Adrenal gland (tissue), 19 donors: ENCODE measurements at places on chromosomes 4 and X. TPM values are rescaled to one million over a fixed set of nuclear protein-coding genes. Genes with fewer than 3 reads are reported as not detected.

GRCh38 chrX:70066646-70067045 lies 4.4 kb downstream of the OTUD6A start:
- no peak overlapping the region for H3K4me3 ChIP-seq
- H3K27ac ChIP-seq, result no peak overlapping the region
- DNase-seq, result no peak
- no peaks in the 10 kb centered on the region for H3K36me3 ChIP-seq
- no peaks in the 10 kb centered on the region for H3K4me1 ChIP-seq
- no peaks in the 10 kb centered on the region for H3K27me3 ChIP-seq

GRCh38 chr4:183940864-183941263 lies 35.8 kb downstream of the STOX2 start:
- no peak for DNase-seq
- H3K4me3 ChIP-seq, result no peak overlapping the region
- no peak overlapping the region for H3K27ac ChIP-seq
- H3K27me3 ChIP-seq, result no peaks in the 10 kb centered on the region

GRCh38 chrX:27599928-27600327 lies 9.8 kb downstream of the DCAF8L2 start:
- H3K4me3 ChIP-seq, result no peak overlapping the region
- no peak for DNase-seq
- H3K27ac ChIP-seq, result no peak overlapping the region
- no peaks in the 10 kb centered on the region for H3K4me1 ChIP-seq
- no peaks in the 10 kb centered on the region for H3K27me3 ChIP-seq
- H3K36me3 ChIP-seq, result no peaks in the 10 kb centered on the region

DNA sequence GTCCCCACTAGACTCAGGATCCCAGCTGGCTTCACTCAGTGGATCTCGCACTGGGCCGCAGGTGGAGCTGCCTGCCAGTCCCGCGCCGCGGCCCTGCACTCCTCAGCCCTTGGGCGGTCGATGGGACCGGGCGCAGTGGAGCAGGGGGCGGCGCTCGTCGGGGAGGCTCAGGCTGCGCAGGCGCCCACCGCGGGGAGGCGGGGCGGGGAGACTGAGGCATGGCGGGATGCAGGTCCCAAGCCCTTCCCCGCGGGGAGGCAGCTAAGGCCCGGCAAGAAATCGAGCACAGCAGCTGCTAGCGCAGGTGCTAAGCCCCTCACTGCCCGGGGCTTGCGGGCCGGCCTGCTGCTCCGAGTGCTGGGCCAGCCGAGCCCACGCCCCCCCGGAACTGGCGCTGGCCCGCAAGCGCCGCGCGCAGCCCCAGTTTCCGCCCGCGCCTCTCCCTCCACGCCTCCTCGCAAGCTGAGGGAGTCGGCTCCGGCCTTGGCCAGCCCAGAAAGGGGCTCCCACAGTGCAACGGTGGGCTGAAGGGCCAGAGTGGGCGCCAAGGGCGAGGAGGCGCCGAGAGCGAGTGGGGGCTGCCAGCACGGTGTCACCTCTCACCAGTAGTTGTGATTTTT lies 1038.0 kb downstream of the PCDH19 start:
- no peak for DNase-seq
- H3K27ac ChIP-seq, result no peak overlapping the region
- H3K4me3 ChIP-seq, result no peak overlapping the region
- no peaks in the 10 kb centered on the region for H3K4me1 ChIP-seq

GRCh38 chr4:82484996-82485783 lies 54.8 kb downstream of the ENOPH1 start:
- H3K36me3 ChIP-seq, result no peaks in the 10 kb centered on the region
- no peak overlapping the region for H3K4me3 ChIP-seq
- H3K27ac ChIP-seq, result no peak overlapping the region
- DNase-seq, result no peak

HEPH gene
- 111 TPM for total RNA-seq

ZAR1 gene
- not detected for total RNA-seq
